ENCODE measurements at places on chromosomes 6 and 20.

DNA sequence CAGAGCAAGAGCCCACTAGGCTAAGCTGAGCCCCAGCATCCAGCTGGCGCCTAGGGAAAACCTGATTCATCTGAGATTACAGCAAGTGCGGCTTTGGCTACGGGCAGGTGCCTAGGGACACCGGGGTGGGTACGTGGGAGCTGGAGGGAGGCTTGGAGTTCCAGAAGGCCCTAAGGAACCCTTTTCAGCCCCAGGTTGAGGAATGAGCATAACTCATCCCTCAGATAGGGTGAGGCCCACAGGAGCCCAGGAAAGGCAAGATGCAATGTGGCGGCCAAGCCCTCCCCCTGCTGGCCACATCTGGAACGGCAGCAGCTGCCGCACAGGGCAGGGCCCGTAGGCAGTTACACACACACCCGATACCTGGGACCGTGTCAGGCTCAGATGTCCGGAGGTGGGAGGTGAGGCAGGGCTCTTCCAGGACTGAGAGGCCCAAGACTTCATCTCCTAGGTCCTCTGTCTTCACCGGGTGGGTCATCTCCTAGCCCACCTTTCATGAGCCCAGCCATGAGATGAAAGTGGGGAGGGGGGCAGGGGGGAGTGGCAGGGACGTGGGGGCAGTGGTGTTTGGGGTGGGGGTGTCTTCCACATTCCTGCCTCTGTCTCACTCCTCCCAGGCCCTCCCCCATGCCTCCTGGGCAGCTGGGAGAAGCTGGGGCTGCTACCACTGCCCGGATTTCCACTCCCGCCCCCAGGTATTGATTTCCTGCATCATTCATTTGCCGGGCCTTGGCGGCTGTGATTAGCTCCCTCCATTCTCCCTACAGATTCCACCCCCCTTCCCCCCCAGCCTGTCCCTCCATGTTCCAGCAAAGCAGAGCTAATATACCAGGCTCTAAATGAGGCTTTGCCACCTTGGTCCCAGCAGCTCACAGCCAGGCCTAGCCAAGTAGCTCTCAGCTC is 5.5 kb downstream of the MDGA1 start:
- DNase-seq, result peak; percentile 73

DNA sequence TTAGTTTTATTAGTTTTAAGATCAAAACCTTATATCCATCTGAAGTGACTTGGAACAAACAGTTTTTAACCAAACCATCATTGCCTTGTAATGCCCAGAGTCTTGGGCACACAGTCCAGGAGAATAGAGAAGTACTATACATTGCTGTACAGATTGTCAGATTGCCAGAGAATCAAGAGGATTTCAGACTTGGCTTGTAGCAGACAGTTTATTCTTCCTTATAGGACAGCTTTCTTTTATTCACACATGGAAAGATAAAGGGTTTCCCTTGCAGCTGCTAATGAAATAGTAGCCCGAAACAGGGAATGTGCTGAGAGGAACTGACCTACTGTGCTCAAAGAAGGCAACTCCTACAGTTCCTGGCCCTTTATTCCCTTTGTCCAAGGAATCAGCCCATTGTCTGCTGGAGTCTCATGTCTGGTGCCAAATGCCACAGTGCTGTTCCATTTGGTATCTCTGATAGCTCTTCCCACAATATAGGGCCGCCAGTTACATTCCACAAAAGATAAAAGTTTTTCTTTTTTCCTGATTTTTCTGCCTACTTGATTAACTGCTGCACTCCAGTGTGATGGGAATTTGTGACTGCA is 30.6 kb downstream of the DCBLD1 start:
- no peak for DNase-seq

GRCh38 chr6:43883847-43884651 is 114.0 kb downstream of the VEGFA start:
- DNase-seq, result no peak

DNA sequence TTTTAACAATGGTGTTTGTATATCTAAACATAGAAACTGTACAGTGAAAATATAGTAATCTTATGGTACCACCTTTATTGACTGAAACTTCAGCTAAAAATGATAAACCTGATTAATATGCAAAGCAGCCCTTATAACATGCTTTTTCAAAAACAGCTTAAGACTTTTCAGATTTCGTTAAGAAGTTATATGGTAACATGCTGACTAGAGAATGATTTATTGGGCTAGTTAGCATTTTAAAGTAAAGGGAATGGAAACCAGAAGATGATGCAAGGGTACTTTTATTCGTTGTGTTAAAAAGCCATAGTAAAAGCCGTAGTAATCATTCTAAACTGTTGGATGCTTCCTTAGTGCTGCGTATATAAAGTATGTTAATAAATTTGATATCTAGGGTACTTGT is 50.5 kb downstream of the CBFA2T2 start:
- no peak for DNase-seq

- no peak for DNase-seq
Observed at GRCh38 chr6:122798099-122798641, 9.1 kb downstream of the SMPDL3A start.

GRCh38 chr20:2476742-2477615 is 6.4 kb upstream of the SNRPB start:
- no peak for DNase-seq

DNA sequence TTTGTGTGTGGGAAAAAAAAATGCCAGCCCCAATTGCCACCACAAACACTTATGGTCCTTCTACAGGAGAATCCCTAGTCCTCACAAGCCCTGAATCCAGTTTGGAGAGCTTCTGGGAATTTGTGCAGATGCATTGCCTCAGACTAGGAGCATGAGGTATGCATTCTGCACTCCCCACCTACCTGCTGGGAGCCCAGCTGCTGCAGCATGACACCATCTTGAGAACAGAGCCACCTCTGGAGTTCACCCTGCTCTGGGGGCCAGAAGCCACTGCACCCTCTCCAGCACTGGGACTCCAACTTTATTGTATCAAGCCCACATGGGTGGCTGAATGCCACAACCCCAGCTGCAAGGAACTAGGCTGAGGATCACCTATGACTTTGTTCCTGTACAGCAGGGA is 568.5 kb upstream of the ID4 start:
- DNase-seq, result no peak

DNA sequence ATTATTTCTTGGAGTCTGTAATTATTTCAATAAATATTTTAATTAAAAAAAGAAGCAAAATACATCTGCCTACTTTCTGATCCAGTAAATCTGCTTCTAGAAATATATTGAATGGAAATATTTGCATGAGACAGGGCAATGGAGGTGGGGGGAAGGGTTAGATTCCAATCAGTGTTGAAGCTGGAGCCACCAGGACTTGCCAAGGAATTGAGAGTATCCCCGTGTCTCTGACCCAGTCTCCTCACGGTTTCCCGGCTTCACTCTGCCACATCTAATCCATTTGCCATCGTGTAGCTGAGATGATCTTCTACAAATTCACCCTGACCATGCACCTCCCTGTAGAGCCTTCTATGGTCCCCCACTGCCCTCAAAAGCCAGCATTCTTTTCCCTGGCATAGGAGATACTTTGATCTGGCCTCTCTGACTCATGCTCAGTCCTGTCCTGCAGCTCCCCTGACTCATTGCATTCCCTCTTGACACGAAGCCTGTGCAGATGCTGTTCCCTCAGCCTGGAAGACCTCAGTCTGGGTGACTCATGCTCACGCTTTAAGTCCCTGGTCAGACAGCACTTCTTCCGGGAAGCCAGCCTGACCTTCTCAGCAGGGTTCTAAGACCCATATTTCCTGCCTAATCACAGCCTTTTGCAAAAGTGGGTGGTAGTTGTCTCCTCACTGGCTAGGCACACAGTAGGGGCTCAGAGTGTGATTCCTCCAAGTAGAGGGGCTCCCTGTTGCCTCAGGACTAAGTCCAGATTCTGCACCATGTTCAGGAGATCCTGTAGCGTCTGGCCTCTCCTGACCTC is 23.0 kb upstream of the FKBP1A start:
- no peak for DNase-seq

- peak; percentile 25 for DNase-seq
Observed at GRCh38 chr20:45933266-45934045, 1.0 kb upstream of the PCIF1 start.

DNA sequence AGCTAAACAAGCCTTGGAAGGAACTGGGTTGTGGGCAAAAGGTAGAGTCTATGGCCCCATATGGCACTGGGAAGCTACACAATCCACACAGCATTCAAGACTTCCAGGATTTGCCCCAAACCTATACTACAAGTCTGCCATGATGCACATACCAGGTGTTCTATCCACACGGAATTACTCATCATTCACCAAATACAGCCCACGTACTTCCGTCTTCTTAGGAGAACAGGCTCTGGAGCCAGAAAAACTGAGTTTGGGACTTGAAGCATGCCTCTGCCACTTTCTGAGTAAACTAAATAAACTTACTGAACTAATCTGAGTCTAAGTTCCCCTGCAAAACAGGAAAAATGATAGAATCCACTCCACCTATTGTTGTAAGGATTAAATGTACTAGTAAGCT is 28.6 kb downstream of the RIMS4 start:
- DNase-seq, result no peak

GRCh38 chr6:146103416-146104072 is 74.7 kb downstream of the GRM1 start:
- no peak for DNase-seq

DNA sequence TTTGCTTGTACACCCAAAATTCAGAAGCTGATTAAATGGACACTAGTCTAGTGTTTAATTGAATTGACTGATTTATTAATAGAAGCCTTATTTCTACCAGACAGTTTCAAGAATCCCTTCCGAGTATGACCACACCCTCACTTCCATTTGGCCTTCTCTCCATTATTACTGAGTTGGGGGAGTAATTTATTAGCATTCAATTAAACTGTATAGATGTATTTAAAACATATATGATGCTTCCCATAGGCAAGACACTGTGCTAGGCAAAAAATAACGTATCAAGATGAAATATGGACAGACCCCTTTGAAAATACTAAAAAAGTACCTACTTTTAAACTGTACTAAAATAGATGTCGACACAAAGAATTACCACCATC is 112.9 kb upstream of the PHACTR1 start:
- DNase-seq, result no peak

GRCh38 chr20:25073544-25073943 is 8.4 kb downstream of the VSX1 start:
- DNase-seq, result no peak

- no peak for DNase-seq
Observed at GRCh38 chr6:12148841-12149240, 136.7 kb downstream of the HIVEP1 start.

Data from stimulated activated CD4-positive, alpha-beta T cell treated with anti-CD3 and anti-CD28 coated beads, Interleukin-1b, Interleukin-23, amount 100 ng/mL, for 24 hours (primary cell).